Stomach (tissue), 19 donors: ENCODE measurements at places on chromosomes 1 and 21. TPM values are rescaled to one million over a fixed set of nuclear protein-coding genes. Genes with fewer than 3 reads are reported as not detected.

TRAF3IP3 gene
- 3.5 TPM for total RNA-seq

CEP350 gene
- 127 TPM for total RNA-seq

ABCA4 gene
- total RNA-seq: not detected

ADAMTS5 gene
- total RNA-seq: 22.8 TPM

AGO3 gene
- total RNA-seq: 16.1 TPM

USP33 gene
- total RNA-seq: 70.6 TPM

WDR3 gene
- not detected for total RNA-seq

KMO gene
- total RNA-seq: not detected

ZBTB8OS gene
- total RNA-seq: 26.3 TPM

HLX gene
- 6.1 TPM for total RNA-seq

ANGPTL3 gene
- total RNA-seq: not detected

LCK gene
- 6.4 TPM for total RNA-seq

NBPF20 gene
- 12.1 TPM for total RNA-seq

PLXNA2 gene
- total RNA-seq: 39.7 TPM

- DNase-seq: no peak
Observed at GRCh38 chr1:59506952-59507351, 210.1 kb downstream of the FGGY start.

- DNase-seq: no peak
Observed at GRCh38 chr1:109912873-109913272, 2.2 kb downstream of the CSF1 start.

DNA sequence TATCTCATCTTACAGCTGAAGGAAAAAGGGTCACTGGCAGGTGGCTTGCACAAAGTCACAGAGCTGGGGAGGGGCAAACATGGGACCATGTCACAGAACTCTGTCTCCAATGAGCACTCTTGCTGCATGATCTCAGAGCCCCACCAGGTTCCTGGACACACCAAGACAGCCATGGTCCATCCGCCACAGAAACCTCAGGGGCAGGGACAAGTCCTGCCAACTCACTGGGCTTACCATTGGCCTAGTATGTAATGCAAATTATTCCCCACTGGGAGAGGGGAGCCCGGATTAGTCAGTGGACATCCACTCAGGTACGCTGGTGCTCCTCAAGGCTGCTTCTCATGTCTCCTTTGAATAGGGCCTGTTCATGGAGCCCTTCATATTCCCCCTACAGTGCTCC, 14.2 kb downstream of the S100A7A start:
- DNase-seq: no peak

- DNase-seq: no peak
Observed at GRCh38 chr1:96955307-96956012, 233.9 kb downstream of the PTBP2 start.

DNA sequence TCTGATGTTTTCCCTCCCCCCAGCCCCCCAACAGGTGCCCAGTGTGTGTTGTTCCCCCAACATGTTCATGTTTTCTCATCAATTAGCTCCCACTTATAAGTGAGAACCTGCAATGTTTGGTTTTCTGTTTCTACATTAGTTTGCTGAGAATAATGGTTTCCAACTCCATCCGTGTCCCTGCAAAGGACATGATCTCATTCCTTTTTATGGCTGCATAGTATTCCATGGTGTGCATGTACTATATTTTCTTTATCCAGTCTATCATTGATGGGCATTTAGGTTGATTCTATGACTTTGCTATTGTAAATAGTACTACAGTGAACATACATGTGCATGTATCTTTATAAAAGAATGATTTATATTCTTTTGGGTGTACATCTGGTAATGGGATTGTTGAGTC, 24.6 kb downstream of the ZNF678 start:
- DNase-seq: no peak

DNA sequence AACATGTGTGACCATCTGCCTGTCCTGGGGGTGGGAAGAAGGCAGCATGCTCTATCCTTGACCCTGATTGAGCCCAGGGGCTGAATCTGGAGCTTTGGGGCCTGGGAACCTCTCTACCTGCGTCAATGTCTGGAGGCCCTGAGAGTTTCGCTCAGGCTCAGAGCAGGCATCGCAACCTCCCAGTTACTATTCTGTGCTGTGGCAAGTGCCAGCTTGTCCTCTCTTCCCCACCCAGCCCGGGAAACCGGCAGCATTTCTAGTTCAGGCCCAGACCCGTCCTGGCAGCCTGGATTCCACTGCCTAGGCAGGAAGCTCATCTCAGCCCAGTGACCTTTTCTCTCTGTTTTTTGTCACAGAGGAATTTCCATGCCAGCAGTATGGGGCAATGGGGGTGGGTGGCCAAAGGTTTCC, 10.0 kb upstream of the IRF6 start:
- no peak for DNase-seq

DNA sequence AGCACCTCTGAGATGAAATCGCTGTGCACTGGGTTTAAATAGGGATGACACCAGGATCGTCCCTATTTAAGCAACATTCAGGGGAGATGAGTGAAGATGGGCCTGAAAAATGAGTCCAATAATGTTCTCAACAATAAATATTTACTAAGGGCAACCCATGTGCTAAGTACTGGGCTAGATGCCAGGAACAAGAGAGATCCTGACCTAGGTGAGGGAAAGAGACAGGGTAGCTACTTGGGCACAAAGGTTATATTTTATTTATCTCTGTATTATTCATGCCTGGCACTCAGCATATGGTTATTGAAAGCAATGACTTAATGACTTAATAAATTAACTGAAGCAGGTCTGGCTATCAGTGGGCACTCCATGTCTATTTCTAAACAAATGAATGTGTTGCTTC, 27.4 kb upstream of the AVPR1B start:
- no peak for DNase-seq

GRCh38 chr1:225607355-225607754, 45.6 kb downstream of the ENAH start:
- no peak for DNase-seq

GRCh38 chr21:40936178-40936577, 89.2 kb upstream of the DSCAM start:
- DNase-seq: peak; percentile 17

GRCh38 chr1:211092955-211093354, 41.0 kb downstream of the KCNH1 start:
- no peak for DNase-seq

DNA sequence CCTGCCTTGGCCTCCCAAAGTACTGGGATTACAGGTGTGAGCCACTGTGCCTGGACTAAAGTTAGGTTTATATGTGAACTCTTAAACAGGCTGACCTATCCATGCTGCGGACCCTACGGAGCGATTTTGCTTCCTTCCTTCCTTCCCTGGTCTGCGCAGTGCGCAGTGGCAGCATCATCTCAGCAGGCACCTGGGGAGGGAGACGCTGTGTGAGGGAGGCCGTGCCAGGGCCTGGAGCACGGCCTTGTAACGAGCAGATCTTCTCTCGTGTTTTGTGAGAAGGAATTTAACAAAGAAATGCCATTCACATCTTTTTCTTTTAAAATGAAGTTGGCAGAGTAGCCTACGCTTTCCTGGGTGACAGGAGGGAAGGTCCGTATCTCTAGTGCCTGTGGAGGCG, 45.8 kb downstream of the PKNOX1 start:
- no peak for DNase-seq

DNA sequence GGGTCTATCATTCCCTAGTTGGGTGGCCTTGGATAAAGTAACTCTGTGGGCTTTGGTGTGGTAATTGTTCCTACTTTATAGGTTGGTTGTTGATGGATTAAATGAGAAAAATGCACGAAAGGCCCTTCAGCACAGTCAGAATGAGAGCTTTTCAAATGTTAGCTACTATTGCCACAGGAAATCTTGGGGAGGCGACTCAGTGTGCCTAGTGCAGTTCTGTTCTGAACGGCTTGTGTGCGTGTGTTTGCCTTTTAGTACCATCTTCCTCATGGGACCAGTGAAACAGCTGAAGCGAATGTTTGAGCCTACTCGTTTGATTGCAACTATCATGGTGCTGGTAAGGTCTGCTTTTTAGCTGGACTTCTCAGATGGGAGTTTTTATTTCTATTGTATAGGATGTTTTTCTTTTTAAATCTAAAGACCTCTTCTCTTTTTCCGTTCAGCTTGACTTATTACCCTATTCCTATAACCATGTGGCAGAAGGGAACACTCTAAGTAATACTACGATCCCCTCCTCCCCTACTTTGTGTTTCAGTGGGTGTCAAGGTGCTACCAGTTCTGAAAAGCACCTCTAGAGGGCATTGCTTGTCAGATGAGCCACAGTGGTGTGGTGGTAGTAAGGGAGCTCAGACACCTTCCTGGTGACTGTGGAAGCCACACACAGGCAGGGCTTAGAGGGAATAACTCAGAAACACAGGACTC, 9.2 kb downstream of the SFT2D2 start:
- DNase-seq: peak; percentile 64

GRCh38 chr21:18602711-18603110, 199.1 kb upstream of the TMPRSS15 start:
- no peak for DNase-seq

GRCh38 chr1:36256558-36257374, 32.5 kb downstream of the THRAP3 start:
- DNase-seq: no peak

DNA sequence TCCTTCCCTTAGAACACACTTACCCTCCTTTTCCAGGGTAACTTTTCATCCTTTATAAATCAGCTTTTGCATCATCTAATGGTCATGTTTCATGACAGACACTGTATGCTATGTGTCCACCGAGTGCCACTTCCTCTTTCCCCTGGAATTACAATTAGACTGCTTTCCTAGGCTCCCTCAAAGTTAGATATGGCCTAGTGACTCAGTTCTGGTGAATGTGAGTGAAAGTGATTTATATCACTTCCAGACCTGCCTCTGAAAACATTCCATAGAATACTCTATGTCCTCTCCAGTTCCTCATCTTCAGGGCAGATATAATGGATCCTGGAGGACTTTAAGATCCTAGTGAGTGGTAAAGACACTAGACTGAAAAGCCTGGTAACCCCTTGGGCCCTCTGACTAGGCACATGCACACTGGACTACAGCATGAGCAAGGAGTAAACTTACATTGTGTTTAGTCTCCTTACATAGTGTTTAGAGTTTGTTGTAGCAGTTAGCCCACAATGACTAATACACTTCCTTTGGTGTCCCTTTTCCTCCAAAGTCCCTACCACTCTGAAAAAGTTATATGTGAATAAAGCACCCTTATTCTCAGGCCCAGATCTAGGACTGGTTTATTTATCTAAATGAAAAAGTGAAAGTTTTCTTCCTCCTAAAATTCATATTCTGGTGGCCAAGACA, 59.3 kb downstream of the GPR88 start:
- no peak for DNase-seq

DNA sequence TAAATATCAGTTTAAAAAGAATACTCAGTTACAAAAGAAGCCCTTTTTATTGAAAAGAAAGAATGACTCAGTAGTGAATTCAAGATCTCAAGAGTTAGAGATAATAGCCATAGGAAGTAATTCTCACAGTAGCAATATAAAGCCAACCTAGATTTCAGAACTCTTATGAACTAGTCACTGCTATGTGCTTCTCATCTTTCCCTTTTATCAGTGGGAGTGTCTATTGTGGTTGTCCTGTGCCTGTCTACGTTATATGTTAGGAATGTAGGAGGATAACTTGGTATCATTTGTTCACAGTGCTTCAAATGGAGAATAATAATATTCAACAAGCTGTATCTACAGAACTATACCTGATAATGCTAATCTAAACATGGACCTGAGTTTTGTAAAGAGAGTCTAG, 73.1 kb upstream of the RGS21 start:
- DNase-seq: no peak

- no peak for DNase-seq
Observed at GRCh38 chr1:180571060-180571831, 12.5 kb downstream of the OVAAL start.

- DNase-seq: no peak
Observed at GRCh38 chr1:162561616-162562469, at the start of gene UAP1. Gene UAP1 (plus strand): TSS chr1:162561722. CDS start chr1:162566069, 4,347 bp downstream.

DNA sequence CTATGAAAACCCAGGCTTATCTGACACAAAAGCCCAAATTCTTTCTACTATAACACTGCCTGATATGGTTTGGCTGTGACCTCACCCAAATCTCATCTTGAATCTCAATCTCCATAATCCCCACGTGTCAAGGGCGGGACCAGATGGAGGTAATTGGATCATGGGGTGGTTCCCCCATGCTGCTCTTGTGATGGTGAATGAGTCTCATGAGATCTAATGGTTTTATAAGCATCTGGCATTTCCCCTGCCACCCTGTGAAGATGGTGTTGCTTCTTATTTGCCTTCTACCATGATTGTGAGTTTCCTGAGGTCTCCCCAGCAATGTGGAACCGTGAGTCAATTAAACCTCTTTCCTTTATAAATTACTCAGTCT, 123.3 kb upstream of the USP24 start:
- DNase-seq: no peak

- no peak for DNase-seq
Observed at GRCh38 chr1:110291241-110292030, 47.7 kb upstream of the RBM15 start.

DNA sequence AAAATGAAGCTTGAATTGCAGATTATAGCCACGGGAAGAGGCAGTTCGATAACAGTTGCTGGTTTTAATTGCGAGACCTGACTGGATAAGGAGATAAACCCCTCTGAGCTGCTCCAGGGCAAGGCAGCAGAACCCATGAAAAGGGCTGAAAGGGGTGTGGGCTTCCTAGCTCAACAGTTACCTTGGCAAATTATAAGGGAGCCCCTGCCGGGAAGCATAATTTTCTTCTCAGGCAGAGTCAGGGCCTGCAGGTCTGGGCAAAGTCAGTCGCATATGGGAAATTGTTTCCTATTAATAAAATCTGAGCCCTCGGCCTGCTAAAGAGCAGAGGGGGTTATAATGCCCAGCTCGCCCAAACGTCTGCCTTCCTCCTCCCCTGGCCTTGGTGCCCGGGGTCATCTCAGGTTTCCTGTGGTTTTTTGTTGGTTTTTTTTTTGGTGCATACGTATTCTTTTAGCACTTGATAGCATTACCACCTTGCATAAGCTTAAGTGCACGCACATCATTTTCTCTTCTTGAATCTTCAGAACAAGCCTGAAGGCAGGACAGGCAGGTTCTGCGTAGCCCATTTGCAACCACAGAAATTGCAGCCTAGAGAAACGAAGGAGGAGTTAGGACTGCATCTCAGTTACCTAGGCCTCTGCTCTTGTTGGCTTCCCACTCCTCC, 33.9 kb upstream of the SELENON start:
- no peak for DNase-seq

DNA sequence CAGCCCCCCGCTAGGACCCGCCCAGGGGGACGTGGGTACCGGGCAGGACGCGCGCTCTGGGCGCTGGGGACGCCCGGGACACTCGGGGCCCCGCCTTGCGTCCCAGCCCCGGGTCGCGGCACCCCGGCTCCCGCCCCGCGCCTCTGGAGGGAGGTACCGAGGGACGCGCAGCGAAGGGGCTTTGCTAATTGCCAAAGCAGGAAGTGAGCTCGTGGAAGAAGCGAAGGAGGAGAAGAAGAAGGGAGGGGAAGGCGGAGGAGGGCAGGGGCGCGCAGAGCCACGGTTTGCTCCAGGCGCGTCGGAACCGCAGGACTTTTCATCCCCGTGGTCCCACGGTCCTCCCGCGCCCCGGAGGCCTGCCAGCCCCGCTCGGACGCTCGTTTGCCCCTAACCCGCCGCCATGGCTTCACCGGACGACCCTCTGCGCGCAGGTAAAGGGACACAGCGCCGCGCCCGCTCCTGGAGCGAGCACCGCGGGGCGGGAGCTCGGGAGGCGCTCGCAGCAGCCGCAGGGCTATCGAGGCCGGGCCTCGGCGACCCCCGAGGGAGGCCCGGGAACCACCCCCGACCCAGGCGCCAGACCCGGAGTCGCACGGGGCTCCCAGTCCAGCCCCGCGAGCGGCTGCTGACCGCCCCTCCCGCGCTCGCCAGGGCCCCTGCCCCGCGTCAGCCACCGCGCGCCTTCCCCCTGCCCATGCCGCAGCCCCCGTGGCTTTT, 1.3 kb downstream of the EDARADD start:
- peak; percentile 76 for DNase-seq

GRCh38 chr1:57046462-57046861, 80.6 kb upstream of the C8B start:
- no peak for DNase-seq

- DNase-seq: no peak
Observed at GRCh38 chr1:41557751-41558455, 73.4 kb upstream of the EDN2 start.
